ENCODE measurements at places on chromosomes 11 and 22.

DNA sequence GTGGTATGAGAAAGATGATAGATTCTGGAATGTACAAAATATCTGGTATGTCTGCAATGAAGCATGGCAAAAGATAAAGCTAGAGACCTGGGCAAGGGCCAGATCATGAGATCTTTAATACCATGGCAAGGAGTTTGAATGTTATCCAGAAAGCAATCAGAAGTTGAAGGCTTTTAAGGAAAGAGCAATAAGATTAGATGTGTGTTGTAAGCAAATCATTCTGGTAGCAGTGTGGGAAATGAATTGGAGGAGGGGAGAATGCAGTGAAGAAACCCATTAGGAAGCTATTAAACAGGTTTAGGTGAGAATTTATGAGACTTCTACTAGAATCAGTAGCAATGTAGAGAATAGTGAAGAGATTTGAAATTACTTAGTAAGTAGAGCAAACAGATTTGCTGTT, 32.2 kb upstream of the SYT9 start:
- no peak for DNase-seq
- no peaks in the 10 kb centered on the region for H3K4me1 ChIP-seq
- peaks cover 26% of the 10 kb centered on the region for H3K27me3 ChIP-seq
- H3K27ac ChIP-seq = no peak overlapping the region

- no peaks in the 10 kb centered on the region for H3K27me3 ChIP-seq
- no peak for DNase-seq
- H3K4me1 ChIP-seq = no peaks in the 10 kb centered on the region
- no peak overlapping the region for H3K4me3 ChIP-seq
These were observed 304.2 kb upstream of the ZC3H12C start for GRCh38 chr11:109788948-109789490.

DNA sequence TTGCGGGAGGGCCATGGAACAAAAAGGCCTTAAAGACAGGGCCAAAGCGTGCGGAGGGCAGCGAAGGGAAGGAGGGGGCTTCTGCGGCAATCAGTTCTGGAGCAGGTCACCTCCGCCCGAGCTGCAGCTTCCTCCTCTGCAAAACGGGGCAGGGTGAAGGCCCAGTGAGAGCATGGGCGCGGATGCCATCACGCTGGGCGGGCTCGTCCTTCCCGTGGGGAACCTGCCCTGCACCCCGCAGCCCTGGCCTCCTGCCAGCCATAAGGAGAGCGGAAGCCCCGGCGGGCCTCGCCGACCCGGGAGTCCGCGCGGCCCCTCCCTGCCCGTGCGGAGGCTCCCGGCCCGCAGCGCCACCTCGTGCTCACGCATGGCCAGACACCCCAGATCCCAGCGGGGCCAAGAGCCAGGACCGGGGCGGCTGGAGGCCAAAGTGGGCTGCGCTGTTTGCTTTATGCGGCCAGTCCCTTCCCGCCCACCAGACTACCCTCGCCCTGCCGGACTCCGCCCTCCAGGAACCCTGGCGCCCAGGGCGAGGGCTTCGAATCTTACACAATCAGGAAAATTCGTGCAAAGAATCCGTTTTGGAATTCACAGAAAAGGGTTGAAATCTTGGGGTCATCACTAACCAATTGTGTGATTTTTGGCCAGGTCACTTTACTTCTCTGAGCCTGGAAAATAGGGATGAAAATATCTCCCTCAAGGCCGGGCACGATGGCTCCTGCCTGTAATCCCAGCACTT, 16.1 kb downstream of the TSKU start:
- H3K27me3 ChIP-seq = no peaks in the 10 kb centered on the region
- no peaks in the 10 kb centered on the region for H3K36me3 ChIP-seq
- peak overlapping the region; percentile 18 for H3K4me3 ChIP-seq
- peak; percentile 79 for DNase-seq

GRCh38 chr11:14934641-14935351, 37.4 kb downstream of the CALCA start:
- H3K36me3 ChIP-seq = peaks cover 4% of the 10 kb centered on the region
- H3K4me1 ChIP-seq = no peaks in the 10 kb centered on the region
- DNase-seq = no peak
- no peak overlapping the region for H3K4me3 ChIP-seq
- H3K27ac ChIP-seq = no peak overlapping the region
- H3K27me3 ChIP-seq = no peaks in the 10 kb centered on the region

GRCh38 chr22:20963201-20964052, 3.6 kb upstream of the AIFM3 start:
- peaks cover 5% of the 10 kb centered on the region for H3K27me3 ChIP-seq
- H3K36me3 ChIP-seq = no peaks in the 10 kb centered on the region

DNA sequence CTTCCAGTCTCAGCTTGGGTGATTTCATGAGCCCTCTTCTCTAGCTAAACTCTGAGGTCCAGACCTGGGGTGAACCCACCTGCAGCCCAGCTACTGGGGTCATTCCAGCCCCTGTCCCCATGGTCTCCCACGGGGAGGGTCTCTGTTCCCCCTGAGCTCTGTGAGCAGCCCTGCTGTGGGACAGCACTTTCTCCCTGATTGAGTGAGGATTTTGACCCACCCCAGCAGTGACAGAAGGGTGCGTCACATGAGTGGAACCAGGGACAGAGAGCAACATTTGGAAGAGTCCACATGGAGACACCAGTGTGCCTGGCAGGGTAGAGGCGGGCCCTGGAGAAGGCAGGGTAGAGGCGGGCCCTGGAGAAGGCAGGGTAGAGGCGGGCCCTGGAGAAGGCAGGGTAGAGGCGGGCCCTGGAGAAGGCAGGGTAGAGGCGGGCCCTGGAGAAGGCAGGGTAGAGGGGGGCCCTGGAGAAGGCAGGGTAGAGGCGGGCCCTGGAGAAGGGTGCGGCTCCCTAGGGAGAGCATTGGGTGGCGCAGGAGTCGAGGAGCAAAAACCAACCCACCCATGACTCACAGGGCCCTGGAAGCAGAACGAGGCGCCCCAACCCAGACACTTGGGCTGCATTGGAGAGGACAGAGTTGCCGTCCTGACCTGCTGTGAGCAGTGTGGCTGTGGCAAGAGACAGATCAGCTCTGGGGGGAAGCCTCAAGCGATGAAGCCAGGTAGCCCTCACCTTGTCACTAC, 227.7 kb upstream of the B3GAT1 start:
- H3K27me3 ChIP-seq = no peaks in the 10 kb centered on the region
- no peak overlapping the region for H3K27ac ChIP-seq
- no peaks in the 10 kb centered on the region for H3K4me1 ChIP-seq
- H3K4me3 ChIP-seq = no peak overlapping the region
- no peak for DNase-seq

DNA sequence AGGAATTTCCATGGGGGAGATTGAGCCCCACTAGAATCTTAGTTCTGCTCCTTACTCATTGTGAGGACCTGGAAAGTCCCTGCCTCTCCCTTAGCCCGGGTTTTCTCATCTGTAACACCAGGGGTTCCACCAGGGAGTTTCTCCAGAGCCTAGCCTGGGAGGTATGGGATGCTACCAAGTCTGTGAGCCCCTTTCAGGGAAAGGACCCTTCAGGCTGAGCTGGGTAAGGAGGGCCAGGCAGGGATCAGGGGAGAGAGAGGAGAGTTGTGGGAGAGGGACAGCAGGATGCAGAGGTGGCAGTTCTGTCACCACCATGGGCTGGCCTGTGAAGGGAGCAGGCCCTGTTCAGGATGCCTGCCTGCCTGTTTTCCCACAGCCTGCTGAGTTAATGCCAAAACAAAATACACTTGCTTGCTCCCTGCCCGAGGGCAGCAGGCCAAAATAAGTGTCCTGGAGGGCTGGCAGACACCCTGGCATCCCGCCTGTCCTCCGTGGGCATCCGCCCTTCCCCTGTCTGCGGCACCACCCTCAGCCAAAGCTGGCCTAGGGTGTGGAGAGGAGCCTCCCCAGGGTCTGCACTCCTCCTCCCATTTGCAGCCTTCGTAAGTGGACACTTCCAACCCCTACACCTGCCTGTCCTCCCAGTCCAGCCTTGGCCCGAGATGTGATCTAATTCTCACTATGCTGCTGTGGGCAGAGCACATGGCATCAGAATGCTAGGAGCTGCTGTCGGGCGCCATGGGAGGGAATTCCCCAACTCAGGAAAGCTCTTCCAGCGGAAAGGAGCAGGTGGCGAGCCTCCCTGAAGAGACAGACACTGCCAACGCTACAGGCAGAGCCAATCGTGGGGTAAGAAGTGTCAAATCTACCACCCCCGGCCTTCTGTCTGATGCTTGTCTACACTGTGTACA, 5.9 kb upstream of the FCHSD2 start:
- peaks cover 37% of the 10 kb centered on the region for H3K4me1 ChIP-seq
- peak overlapping the region; percentile 65 for H3K27ac ChIP-seq
- H3K36me3 ChIP-seq = no peaks in the 10 kb centered on the region
- H3K4me3 ChIP-seq = no peak overlapping the region

GRCh38 chr11:82406611-82407010, 327.1 kb downstream of the FAM181B start:
- no peaks in the 10 kb centered on the region for H3K27me3 ChIP-seq
- no peak overlapping the region for H3K4me3 ChIP-seq
- H3K4me1 ChIP-seq = no peaks in the 10 kb centered on the region

DNA sequence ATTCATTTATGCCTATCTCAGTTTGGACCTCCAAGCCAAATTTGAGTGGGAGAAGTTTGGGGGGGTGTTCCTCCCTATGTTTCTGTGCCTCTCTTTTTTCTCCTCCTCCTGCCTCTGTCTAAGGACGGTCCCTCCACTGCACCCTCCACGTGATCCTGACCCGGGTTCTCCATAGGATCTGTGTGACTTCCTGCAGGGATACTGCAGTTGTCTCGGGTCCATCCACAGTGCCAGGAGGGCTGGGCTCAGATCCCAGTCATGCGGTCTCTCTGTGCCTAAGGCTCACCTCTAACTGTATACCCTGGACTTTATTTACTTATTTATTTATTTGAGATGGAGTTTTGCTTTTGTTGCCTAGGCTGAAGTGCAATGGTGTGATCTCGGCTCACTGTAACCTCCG, 1354.5 kb downstream of the BRD1 start:
- H3K27me3 ChIP-seq = peaks cover 15% of the 10 kb centered on the region
- H3K4me1 ChIP-seq = no peaks in the 10 kb centered on the region
- no peaks in the 10 kb centered on the region for H3K36me3 ChIP-seq
- H3K27ac ChIP-seq = no peak overlapping the region
- no peak for DNase-seq

DNA sequence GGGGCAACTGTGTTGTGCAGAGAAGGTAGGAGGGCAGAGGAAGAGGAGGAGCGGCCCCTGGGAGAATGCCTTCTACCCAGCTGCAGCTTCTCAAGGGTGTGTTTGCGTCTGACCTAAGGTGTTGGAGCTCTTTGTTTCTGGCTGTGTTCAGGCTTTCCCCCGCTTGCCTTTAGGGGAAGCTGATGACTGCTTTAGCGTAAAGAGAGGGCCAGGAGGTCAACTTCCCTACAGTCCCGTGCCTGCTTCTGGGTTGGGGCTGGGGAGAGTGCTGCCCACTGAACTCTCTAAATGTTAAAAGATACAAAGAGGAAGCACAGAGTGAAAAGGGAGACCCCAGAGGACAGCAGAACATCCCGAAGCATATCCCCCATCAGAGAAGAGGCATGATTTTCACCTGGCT, 99.2 kb downstream of the PTPRJ start:
- H3K27ac ChIP-seq = no peak overlapping the region
- H3K4me1 ChIP-seq = peaks cover 36% of the 10 kb centered on the region
- no peaks in the 10 kb centered on the region for H3K27me3 ChIP-seq
- DNase-seq = no peak

GRCh38 chr11:122267602-122268001, 151.6 kb upstream of the BLID start:
- no peaks in the 10 kb centered on the region for H3K36me3 ChIP-seq
- H3K4me3 ChIP-seq = no peak overlapping the region
- peaks cover 9% of the 10 kb centered on the region for H3K27me3 ChIP-seq
- no peak overlapping the region for H3K27ac ChIP-seq
- no peaks in the 10 kb centered on the region for H3K4me1 ChIP-seq
- no peak for DNase-seq

GRCh38 chr11:115119146-115119545, 385.1 kb downstream of the CADM1 start:
- H3K36me3 ChIP-seq = no peaks in the 10 kb centered on the region
- no peaks in the 10 kb centered on the region for H3K4me1 ChIP-seq
- H3K27ac ChIP-seq = no peak overlapping the region
- peaks cover 8% of the 10 kb centered on the region for H3K27me3 ChIP-seq
- H3K4me3 ChIP-seq = no peak overlapping the region

- H3K27me3 ChIP-seq = no peaks in the 10 kb centered on the region
- H3K4me3 ChIP-seq = no peak overlapping the region
- H3K36me3 ChIP-seq = no peaks in the 10 kb centered on the region
These were observed 1525.6 kb upstream of the RAG2 start for GRCh38 chr11:38123673-38124072.

DNA sequence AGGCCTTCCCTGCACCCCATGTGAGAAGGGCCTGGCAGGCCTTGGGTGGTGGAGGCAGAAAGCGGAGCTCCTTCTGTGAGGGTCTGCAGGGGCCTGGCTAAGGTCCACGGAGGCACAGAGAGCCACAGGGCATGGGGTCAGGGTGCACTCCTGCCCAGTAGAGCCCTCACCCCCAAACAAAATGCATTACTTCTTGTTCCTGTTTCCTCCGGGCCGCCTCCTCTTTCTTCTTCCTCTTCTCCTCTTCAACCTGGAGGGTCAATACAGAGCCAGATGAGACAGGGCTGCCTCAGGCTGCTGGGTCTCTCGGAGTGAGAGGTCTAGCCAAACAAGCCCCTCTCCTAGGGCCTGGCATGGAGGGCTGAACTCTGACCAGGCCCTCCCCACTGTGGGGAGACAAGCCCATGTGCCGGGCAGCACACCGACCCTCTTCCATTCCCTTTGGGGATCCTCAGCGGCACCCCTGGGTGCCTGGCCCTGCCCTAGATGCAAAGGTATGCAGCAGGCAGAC, 10.3 kb upstream of the NAP1L4 start:
- H3K4me1 ChIP-seq = no peaks in the 10 kb centered on the region
- DNase-seq = no peak
- H3K36me3 ChIP-seq = peaks cover 42% of the 10 kb centered on the region
- H3K4me3 ChIP-seq = no peak overlapping the region
- H3K27ac ChIP-seq = no peak overlapping the region

GRCh38 chr11:79062814-79063762, 377.7 kb downstream of the TENM4 start:
- DNase-seq = no peak
- H3K27ac ChIP-seq = no peak overlapping the region
- no peak overlapping the region for H3K4me3 ChIP-seq
- peaks cover 4% of the 10 kb centered on the region for H3K27me3 ChIP-seq
- H3K4me1 ChIP-seq = no peaks in the 10 kb centered on the region
- H3K36me3 ChIP-seq = no peaks in the 10 kb centered on the region

- H3K27ac ChIP-seq = no peak overlapping the region
- H3K4me3 ChIP-seq = no peak overlapping the region
- H3K36me3 ChIP-seq = no peaks in the 10 kb centered on the region
- H3K4me1 ChIP-seq = no peaks in the 10 kb centered on the region
These were observed 36.6 kb downstream of the PARVG start for GRCh38 chr22:44217346-44217745.

Measured in activated naive CD4-positive, alpha-beta T cell treated with anti-CD3 and anti-CD28 coated beads for 36 hours (primary cell).